ENCODE measurements at places on chromosomes 16 and 17.

DNA sequence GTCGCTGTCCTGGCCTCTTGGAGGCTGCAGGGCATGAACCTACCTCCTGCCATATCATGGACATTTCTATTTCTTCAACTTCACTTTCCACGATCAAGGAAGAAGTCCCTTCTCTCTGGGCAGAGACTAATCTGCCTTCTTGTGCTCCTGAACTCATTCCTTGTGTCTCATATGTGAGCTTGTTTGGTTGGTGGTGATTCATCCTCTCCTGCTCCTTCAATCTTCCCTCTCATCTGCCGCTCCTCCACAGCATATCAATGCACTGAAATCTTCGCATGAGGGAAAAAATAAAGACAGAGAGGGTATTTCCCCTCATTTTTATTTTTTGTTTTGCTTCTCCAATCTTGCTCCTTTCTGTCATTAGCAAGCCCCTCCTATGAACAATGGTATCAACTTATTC, 571.7 kb upstream of the GOT2 start:
- no peaks in the 10 kb centered on the region for H3K27me3 ChIP-seq
- no peak overlapping the region for H3K4me3 ChIP-seq
- H3K27ac ChIP-seq: no peak overlapping the region
- no peaks in the 10 kb centered on the region for H3K4me1 ChIP-seq

GRCh38 chr17:56737421-56738161, 96.1 kb downstream of the C17orf67 start:
- no peak for DNase-seq
- H3K27ac ChIP-seq: no peak overlapping the region
- H3K36me3 ChIP-seq: no peaks in the 10 kb centered on the region
- H3K27me3 ChIP-seq: peaks cover 60% of the 10 kb centered on the region
- H3K4me3 ChIP-seq: no peak overlapping the region

DNA sequence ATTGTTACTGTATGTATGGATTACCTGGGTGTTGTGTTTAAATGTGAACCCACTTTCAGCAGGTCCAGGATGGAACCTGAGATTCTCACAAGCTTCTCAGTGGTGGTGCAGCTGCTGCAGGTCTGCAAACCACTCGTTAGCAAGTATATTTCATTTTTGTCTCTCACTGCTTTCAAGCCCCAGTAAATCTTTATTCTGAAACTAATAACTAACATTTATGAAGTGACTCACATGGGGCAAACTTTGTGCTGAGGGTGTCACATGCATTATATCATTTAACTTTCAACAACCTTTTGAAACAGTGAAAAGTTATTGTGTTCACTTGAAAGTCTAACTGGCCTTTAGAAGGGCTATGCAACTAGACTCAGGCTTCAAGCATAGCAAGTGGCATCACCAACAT, 98.9 kb upstream of the DYNLRB2 start:
- no peaks in the 10 kb centered on the region for H3K36me3 ChIP-seq
- no peak overlapping the region for H3K27ac ChIP-seq
- H3K4me3 ChIP-seq: no peak overlapping the region
- no peak for DNase-seq
- H3K27me3 ChIP-seq: no peaks in the 10 kb centered on the region

DNA sequence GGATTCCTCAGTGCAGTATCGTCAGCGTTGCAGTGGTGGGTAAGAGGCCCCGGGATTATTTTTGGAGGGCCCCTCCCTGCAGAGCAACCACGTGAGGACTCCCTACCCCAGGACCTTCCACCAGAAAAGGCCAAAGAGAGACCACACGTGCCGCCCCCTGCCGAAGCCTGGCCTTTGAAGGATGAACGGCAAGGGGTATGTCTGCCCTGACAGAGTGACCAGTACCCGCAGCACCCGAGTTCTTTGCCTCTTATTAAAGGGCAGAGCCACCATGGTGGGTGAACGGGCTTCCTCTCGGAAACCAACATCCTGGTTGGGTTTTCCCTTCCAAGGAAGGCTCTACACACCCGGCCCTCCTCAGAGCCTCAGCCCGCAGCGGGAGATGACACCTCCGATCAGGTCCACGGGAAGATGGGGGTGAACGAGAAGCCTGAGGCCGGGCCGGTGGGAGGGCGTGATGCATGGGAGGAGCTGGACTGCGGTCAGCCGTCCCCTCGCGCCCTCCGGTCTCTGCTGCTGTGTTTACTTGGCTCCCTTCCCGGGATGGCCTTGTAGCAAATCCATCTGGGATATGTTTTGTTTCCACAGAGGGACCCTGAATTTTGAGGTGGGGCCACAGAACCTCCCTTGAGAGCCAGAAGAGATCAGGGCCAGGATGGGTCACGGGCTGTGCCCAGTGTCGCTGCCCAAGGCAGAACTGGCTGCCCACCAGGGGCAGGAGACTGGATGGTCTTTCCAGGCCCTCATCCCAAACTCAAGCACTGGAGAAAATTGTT, 49.1 kb downstream of the TBC1D16 start:
- no peak for DNase-seq
- H3K4me3 ChIP-seq: no peak overlapping the region
- no peaks in the 10 kb centered on the region for H3K27me3 ChIP-seq
- H3K4me1 ChIP-seq: peaks cover 70% of the 10 kb centered on the region
- peaks cover 20% of the 10 kb centered on the region for H3K36me3 ChIP-seq
- no peak overlapping the region for H3K27ac ChIP-seq

DNA sequence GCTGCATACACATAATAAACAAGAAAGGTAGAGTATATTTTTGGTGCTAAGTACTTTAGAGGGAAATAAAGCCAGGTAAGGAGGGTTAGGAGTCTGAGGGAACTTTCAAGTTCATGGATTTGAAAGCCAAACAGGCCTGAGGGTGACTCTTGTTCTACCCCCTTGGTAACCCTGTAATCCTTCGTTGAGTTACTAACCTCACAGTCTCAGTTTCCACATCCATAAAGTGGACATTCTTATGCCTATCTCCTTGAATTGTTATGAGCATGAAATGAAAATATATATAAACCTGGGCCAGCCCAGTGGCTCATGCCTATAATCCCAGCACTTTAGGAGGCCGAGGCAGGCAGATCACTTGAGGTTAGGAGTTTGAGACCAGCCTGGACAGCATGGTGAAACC, 22.4 kb downstream of the PECAM1 start:
- DNase-seq: no peak
- no peaks in the 10 kb centered on the region for H3K27me3 ChIP-seq
- no peaks in the 10 kb centered on the region for H3K36me3 ChIP-seq
- no peak overlapping the region for H3K4me3 ChIP-seq

DNA sequence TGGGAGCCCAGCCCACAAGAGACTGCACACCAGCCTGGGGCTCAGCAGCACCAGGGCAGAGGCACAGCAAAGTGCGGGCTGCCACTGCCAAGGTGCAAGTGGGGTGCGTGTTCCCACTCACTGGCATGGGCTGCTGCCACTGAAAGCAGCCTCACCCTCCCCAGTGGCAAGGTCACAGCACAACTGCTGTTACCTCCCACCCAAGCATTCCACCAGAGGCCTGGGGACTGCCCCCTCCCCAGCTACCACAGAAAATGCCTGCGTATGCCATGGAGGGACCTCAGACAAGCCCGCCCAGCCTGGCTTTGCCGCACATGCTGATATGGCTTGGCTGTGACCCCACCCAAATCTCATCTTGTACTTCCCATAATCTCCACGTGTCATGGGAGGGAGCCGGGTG, 33.1 kb downstream of the MEAK7 start:
- H3K4me3 ChIP-seq: no peak overlapping the region
- H3K36me3 ChIP-seq: peaks cover 25% of the 10 kb centered on the region
- no peaks in the 10 kb centered on the region for H3K27me3 ChIP-seq

- peaks cover 1% of the 10 kb centered on the region for H3K36me3 ChIP-seq
- DNase-seq: no peak
- no peaks in the 10 kb centered on the region for H3K27me3 ChIP-seq
- H3K4me3 ChIP-seq: no peak overlapping the region
Measured at GRCh38 chr17:15482476-15482875, 15.1 kb upstream of the CDRT4 start.

- peaks cover 75% of the 10 kb centered on the region for H3K36me3 ChIP-seq
- H3K4me1 ChIP-seq: peaks cover 5% of the 10 kb centered on the region
- no peak overlapping the region for H3K27ac ChIP-seq
- H3K4me3 ChIP-seq: no peak overlapping the region
- H3K27me3 ChIP-seq: no peaks in the 10 kb centered on the region
Measured at GRCh38 chr17:21020622-21021021, 22.2 kb downstream of the USP22 start.

- no peak for DNase-seq
- peaks cover 60% of the 10 kb centered on the region for H3K4me1 ChIP-seq
- peak overlapping the region; percentile 99 for H3K27ac ChIP-seq
- H3K36me3 ChIP-seq: peaks cover 85% of the 10 kb centered on the region
- no peaks in the 10 kb centered on the region for H3K27me3 ChIP-seq
- peak overlapping the region; percentile 99 for H3K4me3 ChIP-seq
Measured at GRCh38 chr17:42018339-42018738, 1.1 kb upstream of the DNAJC7 start.

DNA sequence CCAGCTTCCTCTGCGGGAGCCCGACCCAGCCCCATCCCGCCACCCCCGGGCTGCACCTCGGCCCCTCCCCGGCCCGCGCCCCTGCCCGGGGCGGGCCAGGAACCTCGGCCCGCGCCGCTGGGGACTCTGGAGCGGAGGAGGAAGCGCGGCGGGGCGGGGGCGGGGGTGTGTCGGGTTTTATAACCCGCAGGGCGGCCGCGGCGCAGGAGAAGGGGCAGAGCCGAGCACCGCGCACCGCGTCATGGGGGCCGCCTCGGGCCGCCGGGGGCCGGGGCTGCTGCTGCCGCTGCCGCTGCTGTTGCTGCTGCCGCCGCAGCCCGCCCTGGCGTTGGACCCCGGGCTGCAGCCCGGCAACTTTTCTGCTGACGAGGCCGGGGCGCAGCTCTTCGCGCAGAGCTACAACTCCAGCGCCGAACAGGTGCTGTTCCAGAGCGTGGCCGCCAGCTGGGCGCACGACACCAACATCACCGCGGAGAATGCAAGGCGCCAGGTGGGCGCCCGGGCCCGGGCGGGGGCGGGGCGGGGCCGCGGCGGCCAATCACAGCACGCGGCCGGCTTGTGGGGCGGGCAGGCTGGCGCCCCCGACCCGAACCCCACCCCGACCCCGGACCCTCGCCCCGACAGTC, at the start of gene ACE:
Gene ACE (plus strand): TSS at position 208 of the 626 bp plus-strand sequence. CDS start 34 bp downstream, at position 242.
- no peaks in the 10 kb centered on the region for H3K4me1 ChIP-seq
- peaks cover 11% of the 10 kb centered on the region for H3K36me3 ChIP-seq
- DNase-seq: peak; percentile 36
- peak within 1 kb of the TSS; percentile 79 for H3K4me3 ChIP-seq

- no peaks in the 10 kb centered on the region for H3K4me1 ChIP-seq
- H3K4me3 ChIP-seq: no peak overlapping the region
- H3K27me3 ChIP-seq: no peaks in the 10 kb centered on the region
- no peak overlapping the region for H3K27ac ChIP-seq
Measured at GRCh38 chr17:73030995-73031394, 61.5 kb downstream of the SLC39A11 start.

DNA sequence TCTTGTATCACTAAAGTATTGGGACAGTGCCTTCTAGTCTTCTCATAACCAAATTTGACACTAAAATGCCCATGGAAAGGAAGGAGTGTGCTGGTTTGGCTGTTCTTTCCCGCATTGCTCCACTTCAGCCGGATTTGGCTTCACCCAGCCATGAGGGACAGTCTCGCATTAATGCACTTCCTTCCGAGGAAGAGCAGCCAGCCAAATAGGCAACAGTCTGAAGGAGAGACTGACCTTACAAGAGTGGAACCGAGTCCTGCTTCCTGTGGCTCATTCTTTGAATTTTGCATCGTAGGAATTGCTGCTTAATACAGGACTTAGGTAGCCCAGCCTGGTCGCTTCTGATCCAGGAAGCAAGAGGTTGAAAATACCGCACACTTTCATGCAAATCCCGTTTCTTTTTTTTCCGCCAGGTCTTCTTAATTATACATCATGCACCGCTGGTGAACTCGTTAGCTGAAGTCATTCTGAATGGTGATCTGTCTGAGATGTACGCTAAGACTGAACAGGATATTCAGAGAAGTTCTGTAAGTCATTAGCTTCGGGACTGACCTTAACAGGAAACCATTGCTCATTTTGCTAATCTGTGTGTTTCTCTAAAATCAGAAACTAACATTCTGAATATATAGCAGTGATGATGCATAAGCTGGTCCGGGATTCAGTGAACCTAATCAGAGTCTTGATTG, 38.2 kb downstream of the CLEC16A start:
- no peak for DNase-seq
- no peak overlapping the region for H3K27ac ChIP-seq
- H3K27me3 ChIP-seq: no peaks in the 10 kb centered on the region
- H3K4me1 ChIP-seq: peaks cover 27% of the 10 kb centered on the region
- peaks cover 4% of the 10 kb centered on the region for H3K36me3 ChIP-seq
- no peak overlapping the region for H3K4me3 ChIP-seq

DNA sequence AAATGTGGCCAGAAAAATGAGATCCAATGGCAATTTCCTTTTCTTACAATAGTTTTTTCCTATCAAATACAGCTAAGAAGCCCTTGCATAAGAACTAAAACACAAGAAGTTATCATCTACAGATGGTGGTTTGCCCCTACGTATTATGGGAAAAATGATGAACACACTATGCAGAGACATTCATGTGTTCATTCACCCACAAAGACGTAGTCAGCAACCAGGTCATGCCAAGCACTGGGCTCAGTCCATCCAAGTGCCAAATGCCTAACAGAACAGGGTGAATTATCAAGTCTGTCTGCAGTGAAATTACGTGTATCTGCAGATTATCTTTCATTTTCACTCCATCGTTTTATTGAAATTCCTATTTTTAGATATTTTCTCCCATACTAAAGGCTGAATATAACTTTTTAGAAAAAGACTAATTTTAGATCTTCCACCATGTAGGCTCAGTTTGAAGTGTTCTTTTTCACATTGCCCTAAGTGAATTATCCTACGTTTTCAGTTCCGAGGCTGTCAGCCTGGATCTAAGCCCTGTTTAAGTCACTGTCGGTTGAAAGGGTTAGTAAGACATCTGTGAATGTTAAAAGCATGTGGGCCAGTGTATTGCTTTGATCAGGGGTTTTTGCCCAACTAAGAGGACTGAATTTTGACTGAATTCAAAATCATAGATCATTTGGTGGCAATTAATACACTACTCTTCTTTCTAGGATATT, 78.1 kb upstream of the DHX40 start:
- no peak overlapping the region for H3K27ac ChIP-seq
- no peaks in the 10 kb centered on the region for H3K36me3 ChIP-seq
- H3K27me3 ChIP-seq: no peaks in the 10 kb centered on the region

- H3K4me1 ChIP-seq: peaks cover 50% of the 10 kb centered on the region
- no peaks in the 10 kb centered on the region for H3K27me3 ChIP-seq
- H3K36me3 ChIP-seq: no peaks in the 10 kb centered on the region
Measured at GRCh38 chr16:50195756-50196155, 42.6 kb downstream of the TENT4B start.

DNA sequence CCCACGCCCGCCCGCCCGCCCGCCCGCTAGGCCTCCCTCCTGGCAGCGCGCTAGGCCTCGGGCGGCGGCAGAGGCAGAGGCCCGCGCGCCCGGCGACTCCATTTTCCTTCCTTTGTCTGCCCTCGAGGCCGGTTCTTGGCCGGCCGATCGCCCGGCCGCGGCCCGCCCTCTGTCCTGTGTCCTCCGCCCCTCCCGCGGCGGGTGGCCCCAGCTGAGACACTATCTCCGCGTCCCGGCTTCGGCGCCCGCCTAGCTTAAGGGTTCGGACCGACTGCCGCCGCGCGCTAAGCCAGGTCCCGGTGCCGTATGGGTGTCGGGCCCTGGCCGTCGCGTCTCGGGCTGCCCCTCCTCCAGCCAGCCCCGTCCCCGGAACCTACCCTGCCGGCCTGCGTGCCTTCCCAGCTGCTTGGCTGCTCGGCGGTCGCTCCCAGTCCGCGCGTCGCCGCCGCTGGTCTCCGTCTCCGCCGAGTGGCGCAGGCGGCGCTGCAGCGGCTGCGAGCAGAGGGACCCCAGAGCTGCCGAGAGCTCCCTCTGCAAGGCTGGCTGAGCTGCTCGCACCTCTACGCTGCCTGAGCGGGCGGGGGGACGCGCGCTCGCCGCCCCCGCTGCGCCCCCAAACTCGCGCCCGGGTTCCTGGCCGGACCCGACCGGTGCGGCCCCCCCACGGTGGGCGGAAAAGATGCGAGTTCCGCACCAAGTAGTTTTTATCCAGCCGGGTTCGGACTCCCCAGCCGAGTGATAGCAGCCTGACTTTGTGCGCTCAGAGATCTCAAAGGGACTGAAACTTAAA, 787 bp downstream of the CTCF start:
- DNase-seq: peak; percentile 63
- peaks cover 28% of the 10 kb centered on the region for H3K4me1 ChIP-seq

Data from Calu3 (cell line).